SW 1271 (cell line): ENCODE measurements at places on chromosomes 2 and 18.

- DNase-seq = no peak
Measured at GRCh38 chr2:48668992-48669391, 51.3 kb downstream of the GTF2A1L start.

DNA sequence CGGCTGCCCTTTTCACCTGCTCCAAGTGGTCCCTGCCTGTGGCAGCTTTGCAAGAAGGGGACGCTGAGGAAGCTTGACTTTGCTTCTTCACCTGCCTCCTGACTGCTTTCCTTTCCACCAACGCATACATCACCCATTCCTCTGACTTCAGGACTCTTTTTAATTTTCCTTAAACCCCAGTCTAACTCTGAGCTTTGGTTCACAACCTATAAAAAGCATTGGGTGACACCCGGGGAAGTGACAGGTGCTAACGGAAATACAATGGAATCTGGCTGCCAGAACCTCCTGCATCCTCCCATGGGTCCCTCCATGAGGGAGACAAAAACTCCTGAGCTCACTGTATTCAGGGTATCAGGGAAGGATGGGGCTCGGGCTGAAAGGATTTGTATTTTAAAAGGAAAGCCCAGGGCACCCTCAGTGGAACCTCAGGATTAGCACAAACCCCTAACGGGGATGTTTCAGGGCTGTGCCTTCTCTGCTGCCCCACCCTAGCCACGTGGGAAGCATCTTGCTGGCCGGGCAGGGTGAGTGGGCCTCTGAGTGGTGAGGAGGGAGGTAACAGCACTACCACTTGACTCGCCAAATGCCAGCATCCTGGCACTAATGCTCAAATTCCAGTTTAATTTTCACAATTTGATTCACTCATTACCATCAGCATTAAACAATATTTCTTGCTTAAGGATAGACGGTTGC, 284.8 kb downstream of the CELF4 start:
- no peak for DNase-seq

DNA sequence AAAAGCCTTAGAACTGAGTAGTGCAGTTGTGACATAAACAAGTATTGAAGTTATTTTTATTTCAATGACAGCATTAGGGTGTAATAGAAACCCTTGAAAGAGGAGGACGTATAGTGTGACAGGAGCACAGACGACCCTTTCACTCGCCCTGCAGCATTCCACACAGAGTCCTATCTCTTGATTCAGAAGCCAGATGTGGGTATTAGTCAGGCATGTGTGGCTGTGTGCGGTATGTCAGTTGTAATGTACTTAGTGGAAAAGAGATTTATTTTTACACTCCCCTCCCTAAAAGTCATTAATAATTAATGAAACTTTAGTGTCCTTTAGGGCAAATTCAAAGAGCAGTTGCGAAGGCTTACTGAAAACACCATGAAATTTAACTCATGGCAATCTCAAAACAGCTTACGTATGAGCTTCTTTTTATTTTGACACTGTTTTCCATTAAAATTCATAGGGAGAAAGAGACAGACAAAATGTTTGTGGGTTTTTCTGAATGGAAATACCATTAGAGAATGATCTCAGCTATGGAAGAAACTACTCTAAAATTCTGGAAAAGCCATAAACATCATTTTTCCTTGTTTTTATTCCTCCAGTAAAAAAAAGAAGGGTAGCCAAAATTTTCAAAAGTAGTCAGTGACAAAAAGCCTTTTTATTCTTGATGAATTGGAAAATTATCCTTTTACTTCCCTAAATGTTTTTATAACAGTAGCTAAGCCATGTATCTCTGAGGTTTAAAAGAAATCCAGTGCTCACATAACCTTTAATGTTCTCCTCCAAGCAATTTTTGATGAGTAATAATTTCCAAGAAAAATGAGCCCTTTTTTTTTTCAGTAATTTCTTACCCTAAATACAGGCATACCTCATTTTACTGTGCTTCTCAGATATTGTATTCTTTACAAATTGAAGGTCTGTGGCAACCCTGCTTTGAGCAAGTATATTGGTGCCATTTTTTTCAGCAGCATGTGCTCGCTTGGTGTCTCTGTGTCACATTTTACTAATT, 84.0 kb upstream of the DSEL start:
- DNase-seq = no peak

DNA sequence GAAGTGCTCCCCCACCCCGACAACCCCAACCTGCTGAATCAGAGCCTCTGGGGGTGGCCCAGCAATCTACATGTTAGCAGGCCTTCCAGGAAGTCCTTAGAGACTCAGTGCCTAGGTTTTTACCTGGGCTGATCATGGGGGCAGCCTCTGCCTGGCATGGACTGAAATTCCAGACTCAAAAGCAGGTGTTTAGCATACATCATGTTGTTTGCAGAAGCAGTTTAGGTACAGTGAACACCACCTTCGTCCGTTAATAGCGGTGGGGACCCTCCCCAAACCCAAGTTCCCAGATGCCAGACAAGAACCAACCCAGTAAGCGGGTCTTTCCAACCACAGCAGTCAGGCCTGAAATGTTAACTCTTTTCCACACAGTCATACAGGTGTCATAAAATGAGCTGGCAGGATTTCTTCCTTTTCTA, 26.4 kb upstream of the GALR1 start:
- no peak for DNase-seq
